Activated naive CD4-positive, alpha-beta T cell treated with anti-CD3 and anti-CD28 coated beads, Interleukin-2, amount 50 U/mL, for 72 hours (primary cell): ENCODE measurements at places on chromosomes 11 and 22. TPM values are rescaled to one million over a fixed set of nuclear protein-coding genes. Genes with fewer than 3 reads are reported as not detected.
A peak's percentile ranks its signal among the peaks of the same experiment; 100 is the strongest.

DNA sequence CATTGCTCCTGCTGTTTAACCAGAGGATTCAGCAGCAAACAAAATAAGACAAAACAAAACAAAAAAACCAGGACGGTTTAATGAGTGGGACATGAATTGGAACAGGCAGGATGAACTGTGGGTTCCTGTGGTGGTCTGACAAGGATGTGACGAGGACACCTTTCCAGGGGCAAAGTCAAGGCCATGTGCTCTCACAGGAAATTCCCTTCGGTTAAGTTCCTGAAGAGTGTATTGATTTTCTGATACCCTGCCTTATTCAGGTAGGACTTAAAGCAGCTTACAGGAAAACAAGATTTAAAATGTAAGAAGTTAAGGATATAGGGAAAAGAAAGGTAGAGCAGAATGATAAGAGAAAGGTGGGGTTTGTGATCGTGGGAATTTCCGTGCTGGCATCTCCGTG, 8.5 kb upstream of the PLET1 start:
- DNase-seq = no peak

GRCh38 chr11:20029193-20029592, 131.1 kb downstream of the DBX1 start:
- DNase-seq = no peak

GRCh38 chr11:63945477-63946163, 6.8 kb downstream of the NAA40 start:
- DNase-seq = no peak

The THY1 gene
- total RNA-seq = not detected

GRCh38 chr22:25030636-25031035, 78.1 kb downstream of the KIAA1671 start:
- no peak for DNase-seq

- no peak for DNase-seq
These were observed at the start of gene C11orf87 for GRCh38 chr11:109421981-109422869. Gene C11orf87 (plus strand): TSS chr11:109422190. CDS start chr11:109423634, 1,444 bp downstream.

DNA sequence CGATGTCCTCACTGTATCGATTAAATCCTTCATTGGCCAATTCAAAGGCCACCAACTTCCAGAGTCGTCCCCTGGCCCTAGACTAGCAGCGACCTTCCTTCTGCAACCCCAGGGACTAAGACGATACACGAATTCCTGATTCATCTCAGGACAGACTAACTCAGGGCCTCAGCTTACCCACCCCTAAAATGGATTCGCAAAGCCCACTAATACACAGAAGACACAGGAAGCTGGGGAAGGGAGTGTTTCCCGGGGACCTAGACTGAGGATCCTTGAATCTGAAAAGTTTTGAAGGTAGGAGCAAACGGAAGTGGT, 509 bp downstream of the LAMTOR1 start:
- no peak for DNase-seq

- DNase-seq = no peak
These were observed 3.4 kb downstream of the DSCAML1 start for GRCh38 chr11:117793583-117793982.

GRCh38 chr11:11186249-11186648, 166.8 kb downstream of the CSNK2A3 start:
- DNase-seq = no peak

The CRYBA4 gene
- not detected for total RNA-seq

The MRGPRG gene
- not detected for total RNA-seq

- DNase-seq = no peak
These were observed 52.4 kb downstream of the ALX4 start for GRCh38 chr11:44257338-44258189.

DNA sequence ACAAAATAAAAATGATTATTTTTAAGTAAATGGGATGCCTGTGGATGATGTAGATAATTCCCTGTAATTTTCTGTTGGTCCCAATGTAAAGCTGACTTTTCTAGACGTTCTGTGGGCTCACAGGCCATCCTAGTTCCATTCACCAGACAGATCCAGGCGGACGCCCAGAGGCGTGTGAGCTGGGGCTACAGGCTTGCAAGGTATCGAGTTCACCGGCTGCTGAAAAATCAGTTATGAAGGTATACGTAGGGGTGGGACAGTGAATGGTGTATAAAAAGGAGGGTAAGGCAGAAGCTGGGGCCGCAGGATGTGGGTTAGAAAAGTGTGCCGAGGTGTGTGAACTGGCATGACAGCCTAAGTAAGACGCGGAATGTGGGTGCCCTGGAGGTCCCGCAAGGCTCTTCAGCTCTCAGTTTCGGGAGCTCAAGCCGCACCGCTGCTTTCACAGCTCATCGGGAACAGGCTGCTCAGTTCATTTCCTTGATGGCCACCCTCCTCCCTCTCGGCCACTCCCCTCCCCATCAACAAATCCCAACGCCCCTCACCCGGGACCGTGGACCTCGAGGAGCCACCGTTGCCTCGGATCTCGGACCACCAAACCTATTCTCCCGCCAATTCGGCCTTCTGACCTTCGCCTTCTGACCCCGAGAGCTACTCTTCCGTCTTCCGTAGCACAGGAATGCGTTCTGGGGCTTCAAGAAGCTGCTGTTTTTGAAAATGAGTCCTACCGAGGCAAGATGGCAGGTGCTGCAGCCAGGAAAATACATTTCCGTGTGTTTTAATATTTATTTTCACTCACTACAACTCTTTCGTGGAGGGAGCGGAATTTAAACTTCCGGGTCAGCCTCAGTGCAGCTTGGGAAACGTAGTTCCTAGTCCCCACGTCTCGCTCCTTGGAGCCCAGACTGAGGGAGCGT, at the start of gene XNDC1N:
Gene XNDC1N (minus strand): TSS at position 775 of the 917 bp plus-strand sequence. CDS start 5,241 bp downstream, outside the sequence.
- DNase-seq = peak; percentile 82

DNA sequence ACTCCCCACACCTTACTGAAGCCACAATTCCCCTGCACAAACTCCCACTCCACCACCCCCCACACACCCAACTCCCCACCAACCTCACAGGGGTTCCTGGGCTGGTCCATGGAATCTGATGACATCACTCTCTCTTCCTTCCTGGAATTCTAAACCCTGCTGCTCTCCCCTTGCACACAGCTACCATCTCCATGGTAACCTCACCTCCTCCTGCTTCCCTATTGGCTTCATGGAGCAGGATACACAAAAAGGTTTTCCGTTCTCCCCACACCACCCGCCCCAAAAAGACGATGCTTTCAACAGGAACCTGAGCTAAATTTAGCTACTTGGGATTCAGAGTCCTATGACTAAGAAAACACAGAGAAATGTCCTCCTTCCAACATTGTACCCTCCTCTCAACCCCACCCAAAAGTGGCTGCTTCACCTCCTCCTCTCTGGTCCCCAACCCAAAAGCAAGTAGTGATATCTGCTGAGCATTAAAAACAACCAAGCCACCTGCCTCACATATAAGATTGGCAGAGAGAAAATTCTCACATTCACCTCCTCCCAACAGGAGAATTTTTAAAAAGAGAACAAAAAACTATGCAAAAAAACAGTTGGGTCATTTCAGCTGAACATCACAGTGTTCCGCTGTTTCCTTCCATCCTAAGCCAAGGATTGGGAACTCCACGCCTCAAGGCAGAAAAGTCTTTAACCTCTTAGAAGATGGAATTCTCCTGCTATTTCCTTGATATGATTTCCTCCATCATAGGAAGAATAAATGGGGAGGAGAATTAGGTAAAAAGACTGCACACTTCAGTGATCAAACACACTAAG, 66.9 kb downstream of the RBFOX2 start:
- no peak for DNase-seq

DNA sequence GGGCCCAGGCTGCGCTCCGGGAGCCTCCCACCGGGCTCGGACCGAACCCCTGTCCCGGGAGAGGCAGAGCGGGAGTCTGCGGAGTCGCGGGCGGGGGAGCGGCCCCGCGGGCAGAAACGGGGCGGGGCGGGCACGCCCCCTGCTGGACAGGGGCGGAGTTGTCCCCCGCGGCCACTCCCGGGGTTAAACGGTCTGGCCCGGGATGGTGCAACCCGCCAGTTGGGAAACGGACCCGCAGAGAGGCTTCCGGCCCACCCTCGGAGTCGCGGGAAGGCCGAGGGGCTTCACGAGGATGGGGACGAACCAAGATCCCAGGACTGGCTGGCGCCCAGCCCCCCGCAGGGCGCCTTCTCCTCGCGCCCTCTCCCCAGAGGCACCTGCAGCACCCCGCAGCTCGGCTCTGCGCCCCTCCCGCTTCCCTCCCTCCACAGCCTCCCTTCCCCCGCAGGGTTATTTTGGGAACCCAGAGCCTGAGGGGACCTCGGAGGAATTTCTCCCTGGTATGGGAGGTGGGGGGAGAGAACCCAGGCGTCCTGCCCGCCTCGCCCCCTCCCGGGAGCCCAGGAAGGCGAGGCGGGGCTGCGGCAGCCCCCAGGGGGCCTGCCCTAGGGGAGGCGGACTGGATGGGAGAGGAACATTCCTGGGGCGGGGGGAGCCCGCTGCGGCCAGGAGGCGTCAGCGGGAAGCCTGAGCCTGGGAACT, 902 bp downstream of the RASGRP2 start:
- DNase-seq = peak; percentile 82

The CCT8L2 gene
- total RNA-seq = not detected

DNA sequence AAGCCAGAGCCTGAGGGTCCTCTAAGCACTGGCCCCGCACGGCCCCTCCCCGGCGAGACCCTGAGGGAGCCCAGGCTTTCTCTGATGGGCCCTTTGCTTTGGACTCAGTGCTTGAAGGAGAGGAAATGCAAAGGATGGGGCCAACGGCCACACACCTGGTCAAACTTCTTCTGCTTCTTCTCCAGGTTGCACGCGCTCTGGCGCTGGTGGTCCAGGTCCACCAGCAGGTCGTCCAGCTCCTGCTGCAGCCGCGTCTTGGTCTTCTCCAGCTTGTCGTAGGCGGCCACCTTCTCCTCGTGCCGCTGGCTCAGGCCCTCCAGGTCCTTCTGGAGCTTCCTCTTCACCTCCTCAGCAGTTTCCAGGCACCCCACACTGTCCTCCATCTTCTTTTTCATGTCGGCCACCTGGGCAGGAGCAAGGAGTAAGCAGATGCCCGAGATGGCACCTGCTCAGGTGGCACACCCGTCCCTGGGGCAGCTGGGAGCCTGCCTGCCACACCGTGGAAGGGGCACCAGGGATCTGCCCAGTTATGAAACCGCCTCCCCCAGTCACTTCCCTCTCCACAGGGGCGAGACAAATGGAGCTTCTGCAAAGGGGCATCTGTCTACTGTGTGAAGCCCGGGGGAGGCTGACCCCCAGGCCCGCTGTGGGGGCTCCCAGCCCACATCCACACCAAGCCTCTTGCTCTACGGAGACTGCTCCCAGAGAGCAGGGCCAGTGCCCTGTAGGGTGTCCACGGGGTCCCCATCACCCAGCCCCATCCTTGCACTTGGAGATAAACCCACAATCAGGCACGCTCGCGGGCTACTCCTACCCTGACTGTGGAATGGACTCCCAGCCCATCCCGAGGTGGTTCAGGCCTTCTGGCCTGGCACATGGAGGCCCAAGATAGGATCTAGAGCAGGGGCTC, 39.2 kb downstream of the APOL1 start:
- DNase-seq = no peak

GRCh38 chr11:66686801-66687750, 9.4 kb upstream of the RBM4B start:
- DNase-seq = no peak
